ENCODE measurements at places on chromosomes 1 and 21. TPM values are rescaled to one million over a fixed set of nuclear protein-coding genes. Genes with fewer than 3 reads are reported as not detected.

PLEKHA6 gene
- total RNA-seq = 43.4 TPM

GPR153 gene
- 6.2 TPM for total RNA-seq

CLEC20A gene
- 1.8 TPM for total RNA-seq

ERVH48-1 gene
- 0.18 TPM for total RNA-seq

CRABP2 gene
- 17.1 TPM for total RNA-seq

YBEY gene
- 18.6 TPM for total RNA-seq

IGSF21 gene
- 0.88 TPM for total RNA-seq

AMY1A gene
- not detected for total RNA-seq

RBP7 gene
- total RNA-seq = 27.9 TPM

NT5C1A gene
- total RNA-seq = 4.1 TPM

SH2D2A gene
- 0.64 TPM for total RNA-seq

CACNA1E gene
- 0.88 TPM for total RNA-seq

ENAH gene
- total RNA-seq = 30.5 TPM

NBPF6 gene
- total RNA-seq = not detected

PCBP3 gene
- 1.5 TPM for total RNA-seq

CELSR2 gene
- 31.0 TPM for total RNA-seq

OR13G1 gene
- not detected for total RNA-seq

ETV3L gene
- total RNA-seq = not detected

TTC22 gene
- total RNA-seq = 6.8 TPM

FMO5 gene
- total RNA-seq = 5.1 TPM

ARHGEF2 gene
- total RNA-seq = 93.6 TPM
